Bladder microvascular endothelial cell (primary cell): ENCODE measurements at places on chromosomes 12 and 14. TPM values are rescaled to one million over a fixed set of nuclear protein-coding genes. Genes with fewer than 3 reads are reported as not detected.

IFI27L1 gene
- total RNA-seq = 15.5 and 27.7 TPM in 2 replicates

SEL1L gene
- total RNA-seq = 41.0 and 88.9 TPM in 2 replicates

GLIPR1L2 gene
- 0.38 TPM in 1 of 2 replicates, not detected in the other for total RNA-seq

BHLHE41 gene
- 0.06 TPM in 1 of 2 replicates, not detected in the other for total RNA-seq

MOK gene
- total RNA-seq = 1.8 and 2.8 TPM in 2 replicates

KIF5A gene
- total RNA-seq = 0.06 TPM in 1 of 2 replicates, not detected in the other

NELL2 gene
- total RNA-seq = 0.06 TPM in 1 of 2 replicates, not detected in the other

TAS2R19 gene
- total RNA-seq = 2.1 and 15.5 TPM in 2 replicates
